Stimulated activated CD8-positive, alpha-beta memory T cell treated with anti-CD3 and anti-CD28 coated beads, Interleukin-7, amount 100 ng/mL, for 1 hour (primary cell): ENCODE measurements at places on chromosomes 3 and 15.

DNA sequence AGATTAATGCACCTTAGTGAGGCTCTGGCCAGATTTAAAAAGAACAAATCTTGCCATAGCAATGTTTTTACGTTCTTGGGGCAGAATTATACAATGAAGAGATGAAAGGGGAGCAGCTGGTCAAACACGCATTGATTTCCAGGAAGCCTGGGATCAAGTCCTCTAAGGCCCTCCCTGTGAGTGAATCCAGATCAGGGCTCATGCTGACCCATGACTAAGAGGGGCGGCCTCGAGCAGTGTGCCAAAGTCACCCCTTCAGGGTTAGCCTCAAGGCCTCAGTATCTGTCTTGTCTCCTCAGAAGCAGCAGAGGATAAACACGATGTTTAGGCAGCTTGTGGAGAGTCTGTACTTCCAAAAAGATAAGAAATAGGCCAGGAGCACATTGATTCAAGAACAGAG, 9.3 kb upstream of the RBP1 start:
- DNase-seq, result no peak

- DNase-seq, result no peak
These were observed 6.9 kb downstream of the NEK11 start for GRCh38 chr3:131033480-131034080.

- no peak for DNase-seq
These were observed 272.5 kb upstream of the TGFBR2 start for GRCh38 chr3:30333903-30334302.

GRCh38 chr3:98718730-98719129, 44.4 kb upstream of the ST3GAL6 start:
- DNase-seq, result no peak

DNA sequence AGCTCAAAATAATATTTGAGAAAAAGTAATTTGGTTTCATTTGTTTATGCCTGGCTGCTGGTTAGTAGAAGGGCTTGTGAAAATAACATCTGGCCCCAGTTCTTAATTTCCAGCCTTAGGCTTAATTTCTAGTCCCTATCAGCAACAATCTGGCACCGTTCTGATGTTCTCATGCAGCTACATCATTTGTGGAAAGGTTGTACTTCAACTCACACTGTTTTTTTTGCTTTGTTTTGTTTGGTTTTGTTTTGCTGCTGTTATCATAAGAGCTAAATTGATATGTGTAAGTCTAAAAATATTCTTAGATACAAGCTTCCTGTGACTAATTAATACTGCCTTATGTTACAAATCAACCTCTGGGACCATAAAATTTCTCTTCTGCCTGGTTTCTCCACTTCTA, 8.9 kb downstream of the CPA3 start:
- DNase-seq, result no peak

GRCh38 chr3:23002836-23003732, 200.0 kb upstream of the UBE2E2 start:
- no peak for DNase-seq

DNA sequence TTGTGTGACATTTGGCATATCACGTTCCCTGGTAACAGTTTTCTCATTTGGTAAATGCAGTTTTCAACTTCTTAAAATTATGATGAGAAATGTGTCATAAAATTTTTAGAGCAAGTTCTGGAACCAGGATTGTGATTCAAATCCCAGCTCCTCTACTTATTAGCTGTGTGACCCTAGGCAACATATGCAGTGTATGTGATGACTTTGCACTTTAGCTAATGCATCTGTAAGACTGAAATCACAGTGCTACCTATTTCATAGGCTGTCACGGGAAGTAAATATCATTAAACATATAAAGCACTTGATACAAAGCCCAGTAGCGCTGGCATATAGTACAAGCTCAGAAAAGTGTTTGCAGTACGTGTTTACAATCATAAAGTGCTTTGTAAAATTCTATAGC, 419.4 kb downstream of the GRM7 start:
- no peak for DNase-seq

DNA sequence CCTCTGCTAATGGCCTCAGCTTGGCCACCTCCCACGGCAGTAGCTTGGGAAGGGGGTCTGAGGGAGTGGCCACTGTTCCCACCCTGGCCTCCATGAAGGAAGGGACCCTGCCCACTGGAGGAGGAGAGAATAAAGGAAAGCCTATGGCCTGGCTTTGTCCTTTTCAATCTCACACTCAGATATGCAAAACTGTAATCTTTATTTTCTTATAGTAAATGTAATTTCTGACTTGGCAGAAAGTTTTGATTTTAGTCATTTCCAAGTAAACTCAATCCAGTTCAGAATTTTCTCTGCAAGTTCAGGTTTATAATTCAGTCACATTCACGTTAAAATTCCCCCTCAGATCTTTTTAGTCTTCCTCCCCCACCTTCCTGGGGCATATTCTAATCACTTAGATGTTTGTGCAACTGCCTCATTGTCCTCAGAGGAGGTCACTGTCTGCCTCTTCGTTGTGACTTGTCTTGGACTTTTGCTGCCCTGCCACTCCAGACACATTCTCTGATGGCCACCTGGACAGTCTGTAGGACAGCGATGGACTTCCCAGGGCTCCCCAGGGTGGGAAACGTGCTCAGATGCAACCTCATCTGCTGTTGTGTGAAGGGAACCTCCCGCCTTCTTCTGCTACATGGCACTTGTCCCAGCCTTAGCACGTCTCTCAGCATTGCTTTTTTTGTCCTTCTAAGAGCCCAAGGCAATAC, 222.8 kb upstream of the TBL1XR1 start:
- no peak for DNase-seq

DNA sequence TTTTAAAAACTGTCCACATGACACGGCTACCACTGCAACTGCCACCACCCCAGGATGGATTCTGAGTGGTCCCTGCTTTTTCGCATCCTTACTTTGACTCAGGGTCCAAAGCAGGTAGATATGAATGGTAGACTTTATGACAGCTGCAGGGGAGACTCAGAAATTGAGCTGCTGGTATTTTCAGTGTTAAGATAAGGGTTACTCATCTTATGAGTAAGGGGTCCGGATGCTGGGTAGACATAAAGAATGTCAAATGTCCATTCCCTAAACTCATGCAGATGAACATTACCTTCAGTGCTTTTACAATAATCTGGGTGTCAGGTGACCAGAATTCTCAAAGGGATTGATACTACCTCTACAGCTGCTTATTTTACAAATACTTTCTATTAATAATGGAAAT, 25.9 kb upstream of the BBX start:
- no peak for DNase-seq

GRCh38 chr15:96330064-96330449, 443 bp upstream of the NR2F2 start:
- no peak for DNase-seq

- DNase-seq, result no peak
These were observed 544.3 kb downstream of the GBE1 start for GRCh38 chr3:81217101-81217500.

GRCh38 chr15:25742041-25742730, 120.9 kb downstream of the ATP10A start:
- DNase-seq, result no peak

- DNase-seq, result no peak
These were observed 39.1 kb downstream of the SYNM start for GRCh38 chr15:99143655-99144610.

- DNase-seq, result no peak
These were observed 31.5 kb downstream of the PTH1R start for GRCh38 chr3:46908986-46909534.

- DNase-seq, result no peak
These were observed 13.5 kb downstream of the PPP4R2 start for GRCh38 chr3:73010158-73010557.
